SW 1271 (cell line): ENCODE measurements at places on chromosomes 4 and X.

GRCh38 chr4:149584722-149585121, 230.9 kb downstream of the IQCM start:
- no peak for DNase-seq

DNA sequence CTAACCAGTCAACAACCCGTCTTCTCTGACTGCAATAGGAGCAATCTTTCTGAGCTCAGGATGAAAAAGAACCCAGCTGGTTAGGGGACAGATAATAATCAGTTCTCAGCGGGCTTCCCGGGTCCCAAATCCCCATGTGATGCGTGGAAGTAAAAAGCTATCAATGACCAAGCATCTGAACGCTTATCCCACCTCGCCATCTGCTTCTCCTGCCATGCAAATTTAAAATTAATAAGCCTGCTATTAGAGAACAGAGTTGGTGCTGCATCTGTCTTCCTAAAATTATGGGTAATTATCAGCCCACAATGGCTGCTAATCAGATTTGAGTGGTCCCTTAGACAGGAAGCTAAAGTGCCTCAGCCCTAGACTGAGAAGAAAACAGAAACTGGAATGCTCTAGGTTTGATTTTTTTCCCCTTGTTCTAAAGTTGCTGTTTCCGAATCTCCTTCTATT, 37.5 kb downstream of the AFAP1 start:
- no peak for DNase-seq

- no peak for DNase-seq
Measured at GRCh38 chrX:8668813-8669212, 63.1 kb downstream of the ANOS1 start.

GRCh38 chr4:164337219-164337944, 416.5 kb upstream of the SMIM31 start:
- no peak for DNase-seq

DNA sequence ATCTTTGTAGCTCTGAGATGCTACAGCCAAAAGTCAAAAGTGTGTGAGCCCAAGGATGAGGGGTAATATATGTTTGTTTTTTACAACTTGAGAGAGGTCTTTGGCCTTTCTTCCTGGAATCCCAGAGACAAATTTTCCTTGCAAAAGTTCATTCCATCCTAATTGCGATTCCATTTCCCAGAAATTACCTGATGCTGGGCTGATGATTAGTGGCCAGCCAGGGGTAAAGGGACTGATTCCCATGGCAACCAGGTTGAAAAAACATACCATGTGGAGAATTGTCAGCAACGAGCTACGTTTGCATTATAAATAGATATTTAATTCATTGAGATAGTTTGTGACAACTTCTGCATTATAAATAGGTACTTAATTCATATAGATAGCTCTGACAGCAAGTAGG, 17.8 kb downstream of the IGSF1 start:
- no peak for DNase-seq

DNA sequence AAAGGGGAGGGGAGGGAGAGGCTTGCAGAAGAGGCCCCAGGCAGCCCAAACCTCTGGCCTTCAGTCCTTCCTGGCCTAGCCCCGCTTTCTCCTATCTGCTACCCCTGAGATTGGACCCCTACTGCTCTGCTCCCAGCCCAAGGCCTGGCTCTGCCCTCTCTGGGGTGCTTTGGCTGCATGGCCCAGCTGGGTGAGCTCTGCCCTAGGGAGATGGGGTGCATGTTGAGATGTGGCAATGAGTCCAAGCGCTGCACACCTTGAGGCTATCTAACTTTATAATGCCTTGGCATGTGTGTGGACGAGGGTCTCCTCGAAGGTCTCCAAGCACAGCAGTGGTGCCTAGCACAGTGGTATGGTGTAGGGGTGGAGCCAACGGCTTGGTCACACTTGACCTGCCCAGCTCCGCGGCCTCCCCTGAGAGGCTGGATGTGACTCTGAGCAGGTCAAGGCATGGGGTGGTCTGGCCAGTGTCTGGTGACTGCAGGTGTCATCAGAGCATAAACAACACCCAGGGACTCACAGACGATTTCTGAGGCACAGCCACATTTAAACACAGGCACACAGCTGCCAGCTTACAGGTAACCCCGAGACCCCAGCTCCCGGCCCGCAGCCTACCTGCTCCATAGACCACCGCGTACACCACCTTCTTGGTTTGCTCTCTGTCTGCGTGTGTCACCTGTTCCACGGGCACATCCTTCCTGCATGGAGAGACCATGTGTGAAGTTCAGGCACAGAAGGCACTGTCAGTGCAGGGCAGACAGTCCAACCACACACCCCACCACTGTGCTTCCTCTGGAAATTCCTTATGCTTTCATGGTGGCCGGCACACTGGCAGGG, 36.3 kb downstream of the NAT8L start:
- no peak for DNase-seq

GRCh38 chr4:113969709-113970334, 9.6 kb downstream of the ARSJ start:
- no peak for DNase-seq

GRCh38 chr4:25654031-25654970, 1.4 kb upstream of the SLC34A2 start:
- DNase-seq, result no peak

GRCh38 chr4:114036864-114037263, 57.4 kb upstream of the ARSJ start:
- no peak for DNase-seq
